Tracheal epithelial cell (primary cell): ENCODE measurements at places on chromosomes 13 and 19. TPM values are rescaled to one million over a fixed set of nuclear protein-coding genes. Genes with fewer than 3 reads are reported as not detected.

KLK15 gene
- total RNA-seq: not detected in 2 replicates

TLE2 gene
- total RNA-seq: 1.4 and 2.6 TPM in 2 replicates

SBK3 gene
- total RNA-seq: not detected in 2 replicates

PEPD gene
- total RNA-seq: 37.3 and 42.4 TPM in 2 replicates

UBE2L5 gene
- total RNA-seq: not detected in 2 replicates
